ENCODE measurements at places on chromosomes 11 and 22. TPM values are rescaled to one million over a fixed set of nuclear protein-coding genes. Genes with fewer than 3 reads are reported as not detected.

CBLIF gene
- total RNA-seq = not detected

DNA sequence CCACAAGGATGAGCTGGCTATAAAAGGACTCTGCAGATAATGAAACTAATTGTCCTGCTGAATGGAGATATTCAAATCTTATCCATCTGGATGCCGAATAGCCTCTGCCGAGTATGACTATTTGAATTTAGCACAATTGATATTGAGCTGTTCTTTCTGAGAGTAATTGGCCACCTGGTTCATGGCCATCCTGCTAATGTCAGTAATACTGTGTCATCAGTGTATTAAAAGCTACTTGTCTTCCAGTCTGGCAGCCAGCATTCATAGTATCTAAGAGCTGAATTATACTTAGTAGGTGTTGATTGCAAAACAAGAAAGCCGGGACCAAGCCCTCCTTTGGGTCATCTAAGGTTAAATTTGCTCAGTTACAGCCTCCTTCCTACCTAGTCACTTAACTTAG lies 310.7 kb upstream of the NCAM1 start:
- H3K27me3 ChIP-seq = no peaks in the 10 kb centered on the region
- H3K36me3 ChIP-seq = no peaks in the 10 kb centered on the region
- H3K27ac ChIP-seq = no peak overlapping the region
- no peak overlapping the region for H3K4me3 ChIP-seq
- no peak for DNase-seq

GRCh38 chr11:15985127-15985859 lies 371.1 kb downstream of the SOX6 start:
- H3K27me3 ChIP-seq = no peaks in the 10 kb centered on the region
- no peak overlapping the region for H3K27ac ChIP-seq
- no peak overlapping the region for H3K4me3 ChIP-seq
- peak; percentile 54 for DNase-seq
- H3K36me3 ChIP-seq = no peaks in the 10 kb centered on the region

- H3K36me3 ChIP-seq = no peaks in the 10 kb centered on the region
- peaks cover 13% of the 10 kb centered on the region for H3K4me1 ChIP-seq
- no peaks in the 10 kb centered on the region for H3K27me3 ChIP-seq
Measured at GRCh38 chr22:27804470-27805297, 3.1 kb upstream of the MN1 start.

DNA sequence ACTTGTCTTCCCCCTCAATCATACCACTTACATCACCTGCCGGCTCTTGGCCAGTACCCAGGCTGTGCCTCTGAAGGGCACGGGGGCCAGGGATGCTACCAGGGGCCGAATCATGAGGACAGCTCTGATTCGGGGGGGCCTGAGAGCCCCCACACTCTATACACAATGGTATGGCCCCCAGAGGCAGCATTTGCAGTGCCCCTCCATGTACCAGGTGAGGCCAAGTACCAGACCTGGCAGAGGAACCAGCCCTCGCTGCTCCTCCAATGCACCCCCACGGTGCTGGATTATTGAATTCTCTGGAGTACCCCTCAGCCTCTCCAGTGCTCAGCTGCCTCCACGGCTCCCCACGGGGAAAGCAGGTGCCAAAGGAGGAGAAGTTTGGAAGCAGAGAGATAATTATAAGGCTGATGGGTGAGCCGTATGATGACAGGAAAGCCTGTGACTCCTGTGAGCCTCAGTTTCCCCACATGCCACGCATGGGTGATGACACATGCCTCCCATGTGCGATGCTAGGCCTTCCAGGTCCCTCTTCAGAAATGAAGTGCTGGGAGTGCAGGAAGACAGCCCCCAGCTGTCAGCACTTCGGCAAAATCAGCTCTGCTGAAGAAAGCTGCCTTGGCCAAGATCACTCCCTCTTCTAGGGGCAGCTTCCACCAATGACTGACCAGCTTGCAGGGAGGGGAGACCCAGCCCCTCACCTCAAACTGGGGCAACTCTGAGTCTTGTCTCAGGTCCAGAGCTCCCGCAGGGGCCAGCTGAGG lies 69.9 kb downstream of the THAP12 start:
- no peaks in the 10 kb centered on the region for H3K36me3 ChIP-seq
- no peaks in the 10 kb centered on the region for H3K27me3 ChIP-seq
- no peaks in the 10 kb centered on the region for H3K4me1 ChIP-seq
- no peak overlapping the region for H3K4me3 ChIP-seq
- H3K27ac ChIP-seq = no peak overlapping the region

- DNase-seq = no peak
Measured at GRCh38 chr11:10381736-10382135, 73.3 kb upstream of the AMPD3 start.

GRCh38 chr11:95991545-95991944 lies 67.6 kb upstream of the MTMR2 start:
- DNase-seq = no peak
- no peak overlapping the region for H3K4me3 ChIP-seq
- H3K27ac ChIP-seq = peak overlapping the region; percentile 70
- no peaks in the 10 kb centered on the region for H3K27me3 ChIP-seq

DNA sequence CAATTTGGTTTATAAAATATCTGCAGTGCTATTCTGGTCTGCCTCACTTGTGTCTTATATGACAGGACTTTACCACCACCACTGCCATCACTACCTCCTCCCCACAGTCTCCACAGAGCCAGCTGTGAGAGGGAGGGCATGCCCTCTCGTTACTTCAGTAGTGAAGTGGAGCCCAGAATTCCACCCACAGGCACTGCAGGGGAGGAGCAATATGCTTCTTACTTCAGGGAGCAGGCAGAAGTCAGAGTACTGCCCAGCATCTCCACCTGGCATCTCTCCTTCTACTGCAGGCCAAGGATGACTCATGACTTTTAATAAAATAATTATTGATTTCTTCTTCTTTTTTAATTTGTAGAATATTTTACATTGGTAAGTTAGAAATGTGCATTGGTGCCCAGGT lies 255.5 kb downstream of the DYNC2H1 start:
- DNase-seq = no peak
- no peak overlapping the region for H3K4me3 ChIP-seq
- no peak overlapping the region for H3K27ac ChIP-seq
- H3K27me3 ChIP-seq = no peaks in the 10 kb centered on the region
- H3K4me1 ChIP-seq = no peaks in the 10 kb centered on the region
- no peaks in the 10 kb centered on the region for H3K36me3 ChIP-seq

GRCh38 chr11:92909214-92909613 lies 60.2 kb upstream of the MTNR1B start:
- DNase-seq = no peak
- H3K27me3 ChIP-seq = no peaks in the 10 kb centered on the region
- H3K27ac ChIP-seq = no peak overlapping the region
- no peak overlapping the region for H3K4me3 ChIP-seq
- no peaks in the 10 kb centered on the region for H3K4me1 ChIP-seq
- H3K36me3 ChIP-seq = no peaks in the 10 kb centered on the region

DNA sequence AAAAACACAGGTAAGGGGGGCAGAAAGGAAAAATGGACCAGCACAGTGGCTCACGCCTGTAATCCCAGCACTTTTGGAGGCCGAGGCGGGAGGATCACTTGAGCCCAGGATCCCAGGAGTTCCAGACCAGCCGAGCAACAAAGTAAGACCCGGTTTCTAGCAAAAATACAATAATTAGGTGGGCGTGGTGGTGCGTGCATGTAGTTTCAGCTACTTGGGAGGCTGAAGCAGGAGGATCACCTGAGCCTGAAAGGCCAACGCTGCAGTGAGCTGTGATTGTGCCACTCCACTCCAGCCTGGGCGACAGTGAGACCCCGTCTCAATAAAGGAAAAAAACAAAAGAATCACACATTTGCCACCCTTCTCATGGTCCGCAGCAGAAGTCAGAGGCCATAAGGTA lies 519.4 kb downstream of the BRD1 start:
- H3K27me3 ChIP-seq = no peaks in the 10 kb centered on the region
- H3K27ac ChIP-seq = no peak overlapping the region
- no peak for DNase-seq
- no peak overlapping the region for H3K4me3 ChIP-seq
- no peaks in the 10 kb centered on the region for H3K36me3 ChIP-seq

DNA sequence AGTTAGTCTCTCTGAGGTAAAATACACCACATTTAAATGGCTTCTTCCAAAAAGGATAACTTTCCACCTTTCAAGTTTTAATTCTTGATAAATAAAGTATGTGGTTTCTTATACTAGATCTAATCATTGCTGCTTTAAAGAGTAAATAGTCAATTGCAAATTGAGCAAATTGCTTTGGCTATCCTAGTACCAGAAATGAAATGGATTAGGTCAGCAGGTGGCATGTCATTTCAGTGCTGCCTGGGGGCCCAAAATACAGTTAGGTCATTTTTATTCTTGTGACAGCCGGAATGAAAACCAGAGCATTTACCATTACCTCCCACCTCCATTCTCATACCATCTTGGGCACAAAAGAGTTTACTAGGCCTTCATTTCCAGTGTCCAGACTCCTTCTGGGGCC lies 70.2 kb downstream of the PHF21A start:
- H3K27me3 ChIP-seq = no peaks in the 10 kb centered on the region
- H3K4me1 ChIP-seq = peaks cover 20% of the 10 kb centered on the region
- peak overlapping the region; percentile 52 for H3K27ac ChIP-seq
- H3K4me3 ChIP-seq = no peak overlapping the region
- H3K36me3 ChIP-seq = no peaks in the 10 kb centered on the region

DNA sequence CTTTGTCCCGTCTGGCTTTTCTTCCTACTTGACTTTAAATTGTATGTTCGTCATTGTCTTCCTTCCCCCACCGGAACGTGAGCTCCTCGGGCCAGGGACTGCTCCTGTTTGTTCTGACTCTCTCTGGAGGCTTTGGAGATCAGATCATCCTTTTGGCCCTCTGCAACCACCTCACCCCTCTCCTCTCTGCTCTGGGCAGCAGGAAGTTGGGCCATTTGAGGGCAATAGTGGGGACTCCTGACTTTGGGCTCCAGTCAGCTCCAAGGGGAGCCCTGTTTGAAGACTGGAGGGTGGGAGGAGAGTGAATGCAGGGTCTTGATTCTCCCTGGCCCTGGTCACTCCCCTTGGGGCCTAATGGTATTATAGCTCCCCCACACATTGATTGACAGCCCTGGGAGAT lies 186.3 kb upstream of the B3GAT1 start:
- no peak overlapping the region for H3K4me3 ChIP-seq
- no peaks in the 10 kb centered on the region for H3K27me3 ChIP-seq
- H3K4me1 ChIP-seq = peaks cover 8% of the 10 kb centered on the region
- H3K27ac ChIP-seq = no peak overlapping the region

AMPD3 gene
- 4.4 TPM for total RNA-seq

OR10D3 gene
- not detected for total RNA-seq

GRCh38 chr22:19429950-19430889 lies 1.3 kb downstream of the HIRA start:
- H3K27ac ChIP-seq = peak overlapping the region; percentile 98
- peaks cover 60% of the 10 kb centered on the region for H3K4me1 ChIP-seq
- DNase-seq = peak; percentile 61
- no peaks in the 10 kb centered on the region for H3K27me3 ChIP-seq
- peak overlapping the region; percentile 76 for H3K4me3 ChIP-seq

C22orf39 gene
- 84.9 TPM for total RNA-seq

MCHR1 gene
- total RNA-seq = not detected

CABP4 gene
- total RNA-seq = 0.33 TPM

MIOX gene
- total RNA-seq = 2.1 TPM

DNA sequence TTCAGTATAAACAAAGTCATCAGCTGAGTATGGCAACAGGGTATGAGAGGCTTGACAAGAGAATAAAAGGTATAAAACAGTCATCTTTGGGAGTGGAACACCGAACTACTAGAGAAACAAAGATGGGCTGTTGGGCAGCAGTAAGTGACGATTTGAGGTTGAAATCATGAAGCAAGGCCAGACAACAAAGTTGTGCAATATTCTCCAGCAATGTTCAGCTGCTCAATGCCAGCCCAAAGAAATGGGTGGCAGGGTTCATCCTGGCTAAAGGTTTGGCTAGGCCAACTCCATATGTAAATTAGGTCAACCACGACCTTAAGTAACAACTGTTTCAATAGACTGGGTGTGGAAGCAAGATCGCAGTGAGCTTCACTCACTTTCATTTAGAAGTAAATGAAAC lies 6.2 kb downstream of the APIP start:
- no peak overlapping the region for H3K27ac ChIP-seq
- H3K4me1 ChIP-seq = peaks cover 5% of the 10 kb centered on the region
- H3K36me3 ChIP-seq = no peaks in the 10 kb centered on the region

SLC25A18 gene
- total RNA-seq = 0.46 TPM

DNA sequence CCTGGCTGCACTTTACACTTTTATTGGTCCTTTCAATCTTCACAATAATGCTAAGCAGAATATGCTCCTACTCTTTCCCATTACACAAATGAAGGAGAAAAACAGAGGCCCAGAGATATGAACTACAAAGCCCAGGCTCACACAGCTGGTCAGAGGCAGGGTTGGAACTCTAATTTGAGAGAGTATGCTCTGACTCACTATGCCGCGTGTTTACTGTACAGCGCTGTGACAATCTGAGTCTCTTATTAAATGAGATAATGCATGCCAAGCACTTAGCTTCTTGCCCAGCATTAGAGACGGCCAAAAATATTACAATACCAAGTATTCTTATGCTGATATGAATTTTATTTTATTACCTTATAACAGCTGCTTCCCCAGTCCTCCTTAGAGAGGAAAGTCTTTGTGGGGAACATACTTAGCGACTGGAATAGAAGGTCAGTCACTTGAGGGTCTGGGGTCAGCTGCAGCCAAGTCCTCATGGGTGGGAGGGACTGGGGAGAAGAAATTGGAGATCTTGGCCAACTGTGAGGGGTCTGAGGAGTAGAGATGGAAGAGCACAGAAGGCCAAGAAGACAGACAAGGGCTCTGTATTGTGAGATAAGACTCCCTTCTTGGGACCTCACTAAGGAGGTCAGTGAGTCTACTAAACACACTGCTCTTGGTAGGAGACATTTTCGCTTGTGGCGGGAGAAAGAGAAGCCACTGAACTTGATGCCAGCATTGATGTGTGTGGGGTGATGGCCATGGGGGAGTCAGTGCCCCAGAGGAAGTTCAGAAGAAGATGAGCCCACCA lies 150.8 kb upstream of the TIMP3 start:
- H3K4me3 ChIP-seq = no peak overlapping the region
- DNase-seq = no peak
- H3K27me3 ChIP-seq = no peaks in the 10 kb centered on the region

MMP11 gene
- 1.2 TPM for total RNA-seq

GRCh38 chr11:92662601-92663360 lies 306.7 kb upstream of the MTNR1B start:
- no peaks in the 10 kb centered on the region for H3K36me3 ChIP-seq
- no peaks in the 10 kb centered on the region for H3K27me3 ChIP-seq
- H3K4me1 ChIP-seq = no peaks in the 10 kb centered on the region
- DNase-seq = no peak
- no peak overlapping the region for H3K4me3 ChIP-seq

DNA sequence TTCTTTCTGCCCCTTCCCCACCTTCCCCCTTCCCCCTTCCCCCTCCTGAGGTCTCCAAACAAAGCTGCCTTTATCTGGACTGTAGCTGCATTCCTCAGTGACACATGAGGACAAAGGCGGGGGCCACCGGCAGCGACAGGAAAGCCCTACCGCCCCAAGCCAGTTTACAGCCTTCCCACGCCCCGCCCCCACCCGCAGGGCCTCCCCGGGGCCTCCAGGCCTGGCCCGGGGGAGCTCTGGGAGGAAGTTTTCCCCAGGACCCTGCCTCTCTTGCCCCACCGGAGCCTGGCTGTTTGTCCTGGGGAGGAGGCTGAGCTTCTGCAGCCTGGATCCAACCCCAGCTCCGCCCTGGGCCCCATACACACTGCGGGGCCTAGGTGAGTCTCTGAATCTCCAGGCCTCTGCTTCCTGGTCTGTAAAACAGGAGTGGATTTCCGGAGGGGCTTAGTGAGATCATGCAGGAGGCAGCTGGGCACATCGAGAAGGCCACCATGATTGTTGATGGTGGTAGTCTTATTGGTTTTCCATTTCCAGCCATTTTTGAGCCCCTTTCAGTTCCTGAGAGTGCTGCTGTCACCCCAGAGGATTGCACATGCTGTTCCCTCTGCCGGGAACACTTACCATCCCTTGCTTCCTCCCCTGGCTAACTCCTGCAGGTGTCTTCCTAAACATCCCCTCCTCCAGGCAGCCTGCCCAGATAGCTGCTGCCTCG lies 130.7 kb downstream of the MN1 start:
- H3K4me1 ChIP-seq = peaks cover 6% of the 10 kb centered on the region
- no peak for DNase-seq
- no peak overlapping the region for H3K4me3 ChIP-seq
- H3K27ac ChIP-seq = no peak overlapping the region
